NAMALWA (cell line): ENCODE measurements at places on chromosomes 16 and 17.

DNA sequence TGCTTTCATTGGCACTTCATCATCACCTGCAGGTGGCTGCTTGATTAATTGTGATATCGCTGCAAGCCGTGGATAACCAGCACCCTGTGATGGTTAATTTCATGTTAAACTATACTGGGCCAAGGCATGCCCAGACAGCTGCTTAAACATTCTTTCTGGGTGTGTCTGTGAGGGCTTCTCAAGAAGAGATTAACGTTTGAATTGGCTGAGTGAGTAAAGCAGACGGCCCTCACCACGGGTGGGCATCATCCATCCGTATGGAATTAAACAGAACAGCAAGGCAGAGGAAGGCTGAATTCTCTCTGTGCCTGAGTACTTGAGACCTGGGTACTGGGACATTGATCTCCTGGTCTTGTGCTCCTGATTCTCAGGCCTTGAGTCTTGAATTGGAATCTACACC, 7.1 kb upstream of the ZNF213 start:
- DNase-seq, result no peak

- peak; percentile 75 for DNase-seq
These were observed 1.4 kb downstream of the MSL1 start for GRCh38 chr17:40122999-40123810.

DNA sequence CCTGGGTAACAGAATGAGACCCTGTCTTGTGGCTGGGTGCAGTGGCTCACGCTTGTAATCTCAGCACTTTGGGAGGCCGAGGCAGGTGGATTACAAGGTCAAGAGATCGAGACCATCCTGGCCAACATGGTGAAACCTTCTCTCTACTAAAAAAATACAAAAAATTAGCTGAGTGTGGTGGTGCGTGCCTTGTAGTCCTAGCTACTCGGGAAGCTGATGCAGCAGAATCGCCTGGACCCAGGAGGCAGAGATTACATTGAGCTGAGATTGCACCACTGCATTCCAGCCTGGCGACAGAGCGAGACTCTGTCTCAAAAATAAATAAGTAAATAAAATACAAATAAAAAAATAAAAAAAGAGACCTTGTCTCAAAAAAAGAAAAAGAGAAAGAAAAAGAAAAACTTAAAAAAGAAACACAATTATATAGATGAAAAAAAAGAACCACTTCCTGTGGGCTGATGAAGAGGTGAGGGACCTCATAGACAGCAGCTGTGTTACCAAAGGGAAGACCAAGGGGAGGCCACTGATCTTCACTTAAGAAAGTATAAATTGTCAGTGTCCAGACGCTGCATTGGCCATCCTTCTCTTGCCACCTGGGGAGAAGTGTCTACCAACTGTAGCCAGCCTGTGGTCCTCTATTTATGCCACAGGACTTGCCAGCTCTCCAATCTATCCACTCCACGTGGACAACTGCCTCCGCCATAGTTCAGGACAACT, 24.4 kb upstream of the SMG1 start:
- DNase-seq, result no peak

DNA sequence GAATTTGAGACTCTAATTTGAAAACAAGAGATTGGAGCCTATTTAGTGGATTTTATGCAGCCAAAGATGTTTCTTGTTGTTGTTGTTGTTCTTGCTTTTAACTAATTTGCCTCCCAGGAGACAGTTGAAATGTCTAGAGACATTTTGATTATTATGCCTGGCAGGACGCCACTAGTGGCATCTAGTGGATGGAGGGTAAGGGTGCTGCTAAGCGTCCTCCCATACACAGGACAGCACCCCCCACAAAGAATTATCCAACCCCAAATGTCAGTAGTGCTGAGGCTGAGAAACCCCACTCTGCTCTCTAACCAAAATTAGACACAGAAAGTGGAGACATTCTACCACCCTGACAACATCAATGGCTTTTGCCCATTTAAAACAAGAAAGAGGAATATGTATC, 15.4 kb upstream of the HSBP1 start:
- peak; percentile 7 for DNase-seq

DNA sequence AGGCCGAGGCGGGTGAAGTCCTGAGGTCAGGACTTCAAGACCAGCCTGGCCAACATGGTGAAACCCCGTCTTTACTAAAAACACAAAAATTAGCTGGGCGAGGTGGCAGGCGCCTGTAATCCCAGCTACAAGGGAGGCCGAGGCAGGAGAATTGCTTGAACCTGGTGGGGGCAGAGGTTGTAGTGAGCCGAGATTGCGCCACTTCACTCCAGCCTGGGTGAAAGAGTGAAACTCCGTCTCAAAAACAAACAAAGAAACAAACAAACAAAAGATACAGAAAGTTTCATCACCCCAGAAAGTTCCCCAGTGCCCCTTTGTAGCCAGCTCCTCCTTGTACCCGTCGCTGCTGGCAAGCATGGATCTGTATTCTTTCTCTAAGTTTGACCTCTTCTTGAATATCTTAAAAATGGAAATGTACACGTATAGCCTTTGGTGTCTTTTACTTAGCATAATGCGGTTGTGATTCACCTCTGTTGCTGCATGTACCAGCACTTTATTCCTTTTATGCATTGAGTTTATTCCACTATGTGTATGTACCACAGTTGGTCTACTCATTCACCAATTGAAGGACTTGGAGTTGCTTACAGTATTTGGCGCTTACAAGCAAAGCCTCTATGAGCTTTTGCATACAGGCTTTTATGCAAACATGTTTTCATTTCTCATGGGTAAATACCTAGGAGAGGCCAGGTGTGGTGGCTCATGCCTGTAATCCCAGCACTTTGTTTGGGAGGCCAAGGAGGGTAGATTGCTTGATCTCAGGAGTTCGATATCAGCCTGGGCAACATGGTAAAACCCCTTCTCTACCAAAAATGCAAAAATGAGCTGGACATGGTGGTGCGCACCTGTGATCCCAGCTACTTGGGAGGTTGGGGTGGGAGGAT, 87.5 kb upstream of the CLEC18A start:
- no peak for DNase-seq

- DNase-seq, result no peak
These were observed 126.4 kb upstream of the ANKFN1 start for GRCh38 chr17:56026915-56027314.

DNA sequence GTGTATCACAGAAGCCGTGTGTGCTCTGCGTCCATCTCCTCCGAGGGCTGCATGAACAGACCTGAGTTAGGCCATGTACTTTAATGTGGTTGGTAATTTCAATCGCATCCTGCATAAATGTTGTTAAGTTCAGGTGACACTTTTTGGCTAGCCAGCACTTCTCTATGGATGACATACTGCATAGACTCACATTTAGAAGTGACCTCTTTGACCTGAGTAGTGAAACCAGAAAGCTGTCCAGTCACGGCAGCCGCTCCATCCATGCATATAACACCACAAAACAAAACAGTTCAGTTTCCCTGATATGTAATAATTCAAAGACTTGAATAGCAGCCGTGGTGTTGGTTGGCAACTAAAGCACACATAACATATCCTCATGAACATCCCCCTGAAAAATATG, 94.1 kb downstream of the CYTH1 start:
- no peak for DNase-seq

DNA sequence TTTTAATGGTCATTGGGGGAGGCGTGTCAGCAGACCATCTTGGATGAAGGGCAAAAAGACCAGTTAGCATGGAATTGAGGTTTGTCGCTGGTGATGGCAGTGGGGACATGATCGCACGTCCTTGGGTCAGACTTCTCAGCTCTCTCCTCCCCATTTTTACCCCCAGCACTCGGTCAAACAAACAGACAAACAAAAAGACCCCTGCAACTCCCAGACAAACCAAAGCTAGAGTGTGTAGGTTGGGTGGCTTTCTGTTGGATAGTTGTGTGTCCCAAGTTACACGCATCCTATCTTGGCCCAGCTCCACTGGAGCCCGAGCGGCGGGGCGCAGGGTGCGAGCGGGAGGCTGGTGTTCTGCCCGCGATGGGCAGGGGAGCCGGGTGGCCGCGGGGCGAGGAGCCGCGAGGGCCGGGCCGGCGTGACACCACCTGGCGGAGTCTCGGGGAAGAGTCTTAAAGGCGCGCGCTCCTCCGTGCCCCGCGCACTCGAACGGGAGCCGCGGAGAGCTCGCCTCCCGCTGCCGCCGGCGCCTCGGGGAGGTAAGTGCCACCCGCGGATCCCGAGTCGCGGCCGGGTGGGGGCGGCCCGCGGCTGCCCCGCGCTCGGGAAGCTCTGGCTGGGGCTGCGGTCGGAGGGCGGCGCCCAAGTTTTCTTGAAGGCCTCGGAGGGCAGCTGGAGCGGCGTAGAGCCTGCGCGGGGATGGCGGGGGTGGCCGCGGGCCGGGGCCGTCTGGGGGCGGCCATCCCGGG, 18.5 kb upstream of the NTN1 start:
- DNase-seq, result no peak

DNA sequence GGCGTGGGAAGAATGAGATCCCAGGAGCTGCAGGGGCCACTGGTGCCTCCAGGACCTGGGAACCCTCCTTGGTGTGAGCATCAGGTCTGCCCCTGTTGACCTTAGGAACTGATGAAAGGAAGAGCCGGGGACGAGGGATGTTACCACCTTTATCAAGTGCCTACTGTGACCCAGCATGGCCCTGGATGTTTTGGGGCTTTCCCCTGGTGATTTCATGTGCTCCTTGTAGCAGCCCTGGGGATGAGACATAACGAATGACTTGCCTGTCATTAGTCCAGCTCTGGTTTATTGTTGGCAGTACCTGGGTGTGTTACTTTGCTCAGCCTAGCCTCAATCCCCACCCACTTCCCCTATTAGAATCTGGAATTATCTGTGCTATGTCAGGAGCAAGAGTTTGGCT, 39.9 kb downstream of the WSCD1 start:
- no peak for DNase-seq

GRCh38 chr17:76056882-76057281, 15.4 kb downstream of the SRP68 start:
- no peak for DNase-seq

DNA sequence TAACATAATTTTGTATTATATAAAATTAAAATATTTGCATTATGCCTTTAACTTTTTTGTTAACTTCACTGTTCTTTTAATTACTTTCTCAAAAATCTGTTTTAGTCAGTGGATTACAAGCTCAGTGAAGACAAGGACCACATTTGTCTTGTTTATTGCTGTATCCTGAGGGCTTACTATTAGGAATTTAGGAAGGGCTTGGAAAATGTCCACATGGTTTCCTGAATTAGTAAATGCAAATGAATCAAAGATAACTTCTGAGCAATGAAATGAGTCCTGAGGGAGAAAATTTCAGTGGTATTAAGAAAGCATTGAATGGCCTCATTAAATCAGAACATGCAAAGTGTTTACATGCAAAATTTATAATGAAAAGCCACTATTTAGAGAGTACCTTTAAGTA, 1293.2 kb upstream of the GOT2 start:
- no peak for DNase-seq

- DNase-seq, result no peak
These were observed 28.0 kb downstream of the LLGL2 start for GRCh38 chr17:75553295-75554110.

GRCh38 chr17:79815836-79816461, 19.1 kb upstream of the CBX8 start:
- DNase-seq, result no peak

DNA sequence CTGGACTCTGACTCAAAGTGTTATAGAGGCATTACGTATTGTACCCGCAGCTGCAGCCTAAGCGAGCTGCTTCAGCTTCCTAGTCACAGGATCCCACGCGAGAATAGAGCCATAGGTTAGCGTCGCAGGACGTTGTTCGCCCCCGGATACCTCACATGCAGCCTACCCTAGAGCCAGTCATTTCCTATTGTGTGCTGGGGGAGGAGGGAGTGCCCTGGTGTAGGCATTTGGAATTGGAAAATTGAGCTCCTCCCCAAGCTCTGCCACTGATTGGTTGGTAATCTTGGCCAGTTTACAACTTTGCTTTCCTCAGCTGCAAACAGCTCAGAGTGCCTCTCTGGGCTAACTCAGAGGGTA, 530 bp downstream of the NAA60 start:
- peak; percentile 77 for DNase-seq

- DNase-seq, result no peak
These were observed 26.7 kb downstream of the TRIM25 start for GRCh38 chr17:56887105-56887504.

DNA sequence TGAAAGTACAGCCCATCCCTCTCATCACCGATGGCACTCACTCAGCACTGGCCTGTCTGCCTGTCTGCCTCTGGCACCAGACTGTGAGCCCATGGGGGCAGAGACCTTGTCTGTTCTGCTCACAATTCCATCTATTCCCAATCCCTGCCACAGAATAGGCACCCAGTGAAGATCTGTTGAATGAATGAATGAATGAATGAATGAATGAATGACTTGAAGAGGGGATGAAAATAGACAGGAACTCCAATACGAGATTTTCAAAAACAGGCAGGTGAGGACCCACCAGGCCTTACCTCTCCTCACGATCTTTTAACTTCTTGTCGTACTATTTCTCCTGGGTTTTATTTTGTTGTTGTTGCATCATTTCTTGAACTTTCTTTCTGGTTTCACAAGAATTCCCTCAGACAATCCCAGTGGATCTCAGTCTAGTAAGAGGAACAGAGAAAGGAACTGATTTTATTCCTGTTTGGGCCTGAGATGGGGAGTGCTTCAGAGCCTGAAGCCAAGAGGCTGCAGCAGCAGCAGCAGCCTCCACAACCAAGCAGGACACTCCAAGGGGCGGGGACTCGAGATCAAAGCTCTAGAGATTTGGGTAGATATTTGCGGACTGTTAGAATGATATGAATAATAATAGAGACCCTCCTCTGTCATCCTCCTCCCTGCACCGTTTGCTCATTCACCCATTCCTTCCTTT, 17.7 kb downstream of the KRT9 start:
- no peak for DNase-seq

DNA sequence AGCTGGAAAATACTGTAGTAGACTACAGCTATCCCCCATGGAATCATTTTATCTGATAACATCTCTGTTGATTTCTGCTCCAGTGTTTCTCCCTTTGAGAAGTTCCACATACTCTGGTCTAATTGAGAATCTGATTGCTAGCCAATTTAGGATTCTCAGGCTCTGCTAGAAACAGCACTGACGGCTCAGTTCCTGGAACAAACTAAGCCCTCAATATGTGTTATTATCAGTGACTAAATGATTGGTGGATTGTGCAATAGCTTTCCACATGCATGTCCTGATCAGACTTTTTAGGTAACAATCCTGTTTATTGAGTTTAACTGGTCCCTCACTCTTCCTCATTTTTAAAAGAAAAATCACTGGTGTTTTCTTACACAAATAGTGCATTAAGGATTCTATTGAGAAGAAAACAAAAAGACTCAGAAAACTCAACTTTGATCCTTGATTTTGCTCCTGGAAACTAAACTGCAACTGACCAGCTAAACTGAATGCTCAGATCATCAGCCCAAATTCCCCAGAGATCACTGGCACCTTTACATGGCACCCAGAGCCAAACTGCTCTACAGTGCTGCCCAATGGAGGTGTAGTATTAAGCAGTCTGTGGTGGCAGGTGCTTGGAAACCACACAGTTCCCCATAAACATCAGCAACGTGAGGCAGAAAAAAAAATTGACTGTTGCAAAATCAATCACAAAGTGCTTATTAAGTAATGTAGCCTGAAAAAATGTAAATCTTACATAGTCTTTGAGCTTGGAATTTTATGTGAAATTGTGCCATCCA, 423.7 kb downstream of the TOX3 start:
- DNase-seq, result no peak

- no peak for DNase-seq
These were observed 24.8 kb downstream of the ADCY9 start for GRCh38 chr16:4091240-4092012.

- no peak for DNase-seq
These were observed 388.4 kb upstream of the CDH11 start for GRCh38 chr16:65510241-65510640.
